ENCODE measurements at places on chromosomes 5 and 9.

- no peak for DNase-seq
These were observed 40.4 kb downstream of the FER start for GRCh38 chr5:108788142-108788541.

GRCh38 chr5:143400541-143401226 is 2.8 kb downstream of the NR3C1 start:
- DNase-seq = no peak

DNA sequence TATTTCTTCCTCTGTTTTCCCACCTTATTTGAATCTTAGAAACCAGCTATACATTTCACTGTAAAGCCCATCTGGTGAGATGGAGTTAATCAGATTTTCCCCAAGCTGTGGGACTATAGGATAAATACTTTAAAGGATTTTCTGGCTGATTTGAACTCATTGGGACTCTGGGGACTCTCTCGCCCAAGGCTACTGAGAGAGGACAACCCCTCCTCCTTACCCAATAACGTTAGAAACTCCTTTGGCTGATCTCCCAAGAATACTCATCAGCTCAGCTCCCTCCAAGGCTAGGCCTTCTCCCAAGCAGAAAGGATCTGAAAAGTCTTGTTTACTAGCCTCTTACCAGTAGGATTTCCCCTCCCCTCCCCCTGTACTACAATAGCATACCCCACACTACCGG is 1.5 kb upstream of the GLRA1 start:
- DNase-seq = no peak

- no peak for DNase-seq
These were observed 28.9 kb upstream of the TLE1 start for GRCh38 chr9:81718244-81718643.

DNA sequence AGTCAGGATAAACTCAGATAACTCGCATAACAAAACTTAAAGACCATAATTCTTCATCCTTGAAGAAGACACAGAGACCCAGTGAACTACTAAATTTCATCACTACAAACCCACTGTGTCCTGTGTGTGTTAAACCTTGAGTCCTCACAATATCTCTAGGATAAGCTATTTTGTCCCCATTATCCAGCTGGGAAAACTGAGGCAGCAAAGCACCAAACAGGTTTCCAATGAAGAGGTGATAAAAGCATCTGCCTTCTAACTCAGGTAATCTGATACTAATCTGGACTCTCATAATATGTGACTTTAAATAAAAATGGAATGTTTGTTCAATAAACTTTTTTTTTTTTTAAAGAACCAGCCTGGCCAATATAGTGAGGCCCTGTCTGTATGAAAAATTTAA is 62.7 kb upstream of the PPP2CA start:
- DNase-seq = no peak

GRCh38 chr5:37838152-37838932 is 1.5 kb downstream of the GDNF start:
- DNase-seq = no peak

DNA sequence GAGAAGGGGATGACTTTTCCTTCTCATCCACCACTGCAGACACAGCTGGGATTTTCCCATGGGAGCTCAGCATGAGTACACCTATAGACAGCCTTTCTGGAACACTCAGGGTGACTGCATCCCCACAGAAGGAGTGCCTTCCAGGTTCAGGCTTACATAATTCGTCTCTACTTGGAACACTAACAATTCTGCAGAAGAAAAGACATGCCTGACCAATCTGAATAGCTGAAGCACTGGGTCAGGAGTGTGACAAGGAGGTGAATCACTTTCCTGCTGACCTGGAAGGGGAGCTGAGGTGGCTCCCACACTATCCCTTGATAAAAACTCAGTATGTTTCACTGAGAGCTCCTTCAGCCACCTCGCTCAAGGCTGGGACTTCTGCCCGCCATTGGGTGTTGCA is 425.3 kb downstream of the TLR4 start:
- no peak for DNase-seq

DNA sequence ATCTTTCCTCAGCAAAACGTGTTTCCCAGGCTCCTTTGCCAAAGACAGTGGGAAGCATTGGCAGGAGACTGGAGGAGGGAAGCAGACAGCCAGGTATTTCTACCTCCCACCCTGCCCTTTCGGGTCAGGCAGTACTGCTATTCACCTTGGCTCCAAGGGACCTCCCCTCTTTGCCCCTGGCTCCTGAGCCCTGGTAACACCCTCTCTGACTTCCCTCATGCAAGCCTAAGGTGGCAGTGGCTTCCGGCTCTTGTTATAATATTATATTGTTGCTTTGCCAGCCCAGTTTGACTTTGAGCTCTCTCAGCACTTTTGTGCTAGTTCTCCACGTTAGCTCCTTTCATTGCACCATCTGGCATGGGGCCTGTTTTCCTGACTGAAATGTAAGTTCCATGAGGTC is 81.6 kb upstream of the IFNK start:
- DNase-seq = no peak

DNA sequence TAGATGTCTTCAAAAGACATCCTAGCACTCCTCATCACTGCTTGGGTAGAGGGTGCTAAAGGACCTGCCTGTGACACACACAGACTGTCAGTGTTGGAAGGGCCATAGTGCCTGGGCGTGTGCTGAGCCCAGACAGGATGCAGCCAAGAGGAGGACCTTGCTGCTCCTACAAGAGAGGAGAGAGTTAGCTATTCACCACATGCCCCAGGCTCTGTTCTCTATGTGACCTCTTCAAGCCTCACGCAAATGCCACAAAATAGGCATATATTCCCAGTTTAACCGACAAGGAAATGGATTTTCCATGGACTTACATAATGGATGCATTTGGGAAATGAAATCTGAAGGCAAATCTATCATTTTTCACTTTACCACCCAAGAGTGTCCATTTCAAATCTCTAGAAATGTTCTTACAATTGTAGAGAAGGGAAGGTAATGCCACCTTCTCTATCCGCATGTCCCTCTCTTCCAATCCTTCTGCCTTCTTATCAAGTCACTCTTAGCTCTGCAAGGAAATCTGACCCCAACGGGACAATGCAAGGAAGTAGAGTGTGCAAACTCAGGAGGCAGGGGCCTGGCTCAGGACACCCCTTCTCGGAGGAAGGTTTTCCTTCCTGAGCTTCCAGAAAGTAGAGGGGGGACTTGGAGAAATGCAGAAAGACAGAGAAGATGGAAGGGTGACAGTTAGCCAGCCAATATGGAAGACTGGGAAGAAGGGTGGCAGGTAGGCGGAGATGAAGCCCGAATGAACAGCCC is 49.5 kb downstream of the TRIM32 start:
- no peak for DNase-seq

DNA sequence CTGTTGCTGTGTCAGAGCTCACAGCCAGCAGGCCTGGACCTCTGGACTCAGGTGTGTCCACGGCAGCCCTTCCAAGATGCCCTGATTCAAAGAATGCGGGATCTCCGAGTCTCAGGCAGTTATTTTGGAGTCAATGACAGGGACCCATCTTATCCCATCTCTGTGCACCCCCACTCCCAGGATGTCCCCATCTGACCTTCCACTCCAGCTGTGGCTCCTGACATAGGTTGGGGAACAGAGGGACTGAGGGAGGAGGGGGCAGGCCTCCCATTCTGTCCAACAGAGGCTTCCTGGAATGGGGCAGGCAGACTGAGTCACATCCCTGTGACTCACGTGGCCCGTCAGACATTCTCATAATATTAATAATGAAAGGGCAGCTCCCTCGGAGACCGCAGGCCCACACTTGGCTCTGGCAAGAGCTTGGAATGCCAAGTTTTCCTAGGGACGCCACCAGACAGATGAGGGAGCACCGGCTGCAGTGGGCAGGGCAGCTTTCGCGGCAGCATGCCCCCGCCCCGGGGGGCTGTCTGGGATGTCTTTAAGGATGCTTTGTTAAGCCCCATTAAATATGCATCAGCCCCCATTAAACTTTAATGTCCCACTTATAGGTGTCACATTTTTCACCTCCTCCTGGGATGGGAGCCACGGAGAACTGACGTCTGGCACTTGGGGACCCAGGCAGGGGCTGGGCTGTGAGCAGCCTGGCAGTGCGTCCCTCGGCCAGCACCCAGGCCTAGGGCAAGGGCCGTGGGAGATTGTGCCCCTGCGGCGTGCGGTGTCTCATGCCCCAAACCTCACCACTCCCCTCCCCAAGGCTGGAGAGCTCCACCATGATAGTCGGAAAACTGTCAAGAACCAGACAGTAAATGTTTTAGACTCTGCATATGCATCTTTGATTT is 23.6 kb upstream of the FIBCD1 start:
- no peak for DNase-seq

GRCh38 chr5:124462751-124463150 is 283.7 kb downstream of the ZNF608 start:
- no peak for DNase-seq

DNA sequence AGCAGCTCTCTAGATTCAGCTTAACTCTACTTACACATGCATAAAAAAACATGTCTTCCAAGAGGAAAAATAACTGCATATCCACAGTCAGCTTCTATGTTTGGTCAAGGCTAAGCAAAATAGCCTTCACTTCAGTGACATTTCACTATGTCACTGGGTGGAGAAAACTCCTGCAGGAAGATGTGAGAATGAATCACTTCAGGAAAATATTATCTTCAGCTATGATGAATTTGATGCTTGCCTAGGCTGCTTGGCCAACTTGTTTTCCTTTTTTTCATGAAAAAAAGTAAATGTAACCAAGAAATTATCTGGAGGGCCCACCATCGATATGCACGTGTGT is 143.0 kb upstream of the ZNF608 start:
- no peak for DNase-seq

DNA sequence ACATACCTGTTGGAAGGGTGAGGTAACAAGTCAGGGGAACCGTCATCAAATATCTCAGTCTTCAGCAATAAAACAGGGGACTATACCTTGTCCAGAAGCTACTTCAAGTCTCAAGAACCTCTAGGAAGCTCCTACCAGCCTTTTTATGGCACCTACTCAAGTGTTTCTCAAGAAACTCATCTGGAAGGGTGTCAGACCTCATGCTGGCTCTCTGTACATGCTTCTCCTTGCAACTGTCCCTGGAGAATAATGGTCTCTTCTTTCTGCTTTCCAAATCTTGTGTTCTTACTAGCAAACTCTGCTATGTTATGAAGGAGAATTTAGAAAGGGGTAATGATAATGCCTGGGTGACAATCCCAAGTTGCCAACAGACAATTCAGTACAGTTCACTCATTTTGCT is 8.3 kb upstream of the PTAR1 start:
- DNase-seq = no peak

- DNase-seq = no peak
These were observed 244.6 kb downstream of the CACNA1B start for GRCh38 chr9:138122201-138122600.

DNA sequence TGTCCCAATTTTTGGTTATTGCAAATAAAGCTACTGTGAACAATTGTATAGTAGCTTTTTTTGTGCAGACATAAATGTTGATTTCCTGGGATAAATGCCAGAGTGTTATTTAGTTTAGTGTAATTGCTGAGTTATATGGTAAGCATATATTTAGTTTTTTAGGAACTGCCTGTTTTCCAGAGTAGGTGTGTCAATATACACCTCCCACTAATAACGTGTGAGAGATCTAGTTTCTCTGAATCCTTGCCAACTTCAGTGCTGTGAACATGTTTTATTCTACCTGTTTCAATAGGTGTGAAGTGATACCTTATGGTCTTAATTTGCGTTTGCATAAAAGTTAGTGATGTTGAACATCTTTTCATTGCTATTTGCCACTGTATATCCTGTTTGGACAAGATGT is 9.1 kb upstream of the OR2S2 start:
- DNase-seq = no peak

DNA sequence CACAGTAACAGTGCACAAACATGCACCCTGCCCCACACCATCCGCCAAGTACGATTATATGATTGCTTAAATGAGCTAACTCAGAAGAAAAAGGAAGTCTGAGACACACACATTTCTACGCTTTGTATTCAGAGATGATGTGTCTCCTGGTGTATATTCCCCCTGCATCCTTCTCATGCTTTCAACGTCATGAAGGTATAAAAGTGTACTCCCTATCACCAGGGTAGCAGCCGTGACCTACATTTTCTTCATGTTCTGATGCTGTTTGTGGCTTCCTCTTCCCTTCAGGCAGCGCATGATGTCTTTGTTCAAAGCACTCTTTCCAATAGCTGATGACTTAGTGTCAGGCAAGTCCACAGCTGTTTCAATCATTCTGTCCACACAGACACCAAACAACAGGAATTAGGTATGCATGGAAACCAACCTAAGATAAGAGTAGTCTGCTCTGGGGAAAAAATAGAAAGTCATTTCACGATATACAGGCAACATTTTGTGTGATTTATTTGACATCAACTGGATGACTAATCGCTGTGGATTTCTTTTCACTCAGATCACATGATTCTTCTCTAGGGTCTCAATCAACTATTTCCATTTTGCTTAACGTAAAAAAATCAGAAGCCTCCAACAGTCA is 269.4 kb upstream of the PTGER4 start:
- peak; percentile 40 for DNase-seq

GRCh38 chr9:70987986-70988385 is 133.4 kb downstream of the TRPM3 start:
- DNase-seq = no peak

DNA sequence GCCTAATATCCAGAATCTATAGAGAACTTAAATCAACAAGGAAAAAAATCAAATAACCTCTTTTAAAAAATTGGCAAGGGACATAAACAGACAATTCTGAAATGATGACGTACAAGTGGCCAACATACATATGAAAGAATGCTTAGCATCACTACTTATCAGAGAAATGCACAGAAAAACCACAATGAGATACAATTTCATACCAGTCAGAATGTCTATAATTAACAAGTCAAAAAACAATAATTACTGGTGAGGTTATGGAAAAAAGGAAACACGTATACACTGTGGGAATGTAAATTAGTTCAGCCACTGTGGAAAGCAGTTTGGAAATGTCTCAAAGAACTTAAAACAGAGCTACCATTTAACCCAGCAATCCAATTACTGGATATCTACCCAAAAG is 1192.0 kb downstream of the CDH12 start:
- no peak for DNase-seq

- DNase-seq = no peak
These were observed 11.2 kb downstream of the FAM240B start for GRCh38 chr9:38708759-38709158.

- DNase-seq = no peak
These were observed 189.2 kb downstream of the TARS1 start for GRCh38 chr5:33629999-33630398.

DNA sequence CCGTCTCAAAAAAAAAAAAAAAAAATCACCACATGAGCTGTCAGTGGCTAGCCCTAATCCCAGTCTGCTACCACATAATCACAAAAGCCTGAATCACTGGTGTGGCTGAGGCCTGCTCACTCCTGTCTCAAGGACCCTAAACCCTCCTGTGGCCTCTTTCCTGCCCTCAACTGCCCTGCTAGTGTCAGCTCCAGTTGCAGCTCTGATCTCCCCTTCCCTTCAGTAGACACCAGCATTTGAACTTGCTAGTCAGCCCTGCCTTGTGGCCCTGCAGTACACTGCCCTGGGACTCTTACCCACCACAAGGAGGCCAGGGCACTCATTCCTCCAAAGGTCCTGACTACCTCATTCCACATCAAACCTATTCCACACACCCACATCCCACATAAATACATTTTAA is 9.5 kb upstream of the P4HA2 start:
- DNase-seq = no peak

GRCh38 chr9:88363661-88364060 is 24.6 kb upstream of the SPIN1 start:
- DNase-seq = no peak

GRCh38 chr9:126440940-126441339 is 114.3 kb downstream of the MVB12B start:
- DNase-seq = no peak
